ENCODE measurements at places on chromosomes 11 and 22. TPM values are rescaled to one million over a fixed set of nuclear protein-coding genes. Genes with fewer than 3 reads are reported as not detected.

The SOX10 gene
- not detected for total RNA-seq

The TRIM77 gene
- total RNA-seq, result not detected

The NXPE1 gene
- total RNA-seq, result not detected

DNA sequence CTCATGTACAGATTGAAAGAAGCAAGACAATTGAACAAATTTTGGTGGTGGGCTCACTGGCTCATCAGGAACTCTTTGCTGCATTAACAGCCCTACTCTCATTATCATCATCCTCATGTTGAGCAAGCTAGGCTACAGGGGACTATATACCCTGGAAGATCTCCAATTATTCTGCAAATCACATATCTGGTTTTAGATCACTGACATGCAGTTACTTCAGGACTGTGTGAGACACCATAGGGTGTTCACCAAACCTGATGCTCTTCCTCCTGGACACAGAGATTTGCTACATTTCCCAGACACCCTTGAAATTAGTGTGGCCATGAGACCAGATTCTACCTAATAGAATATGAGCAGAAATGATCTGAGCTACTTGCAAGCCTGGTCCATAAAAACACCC is 23.0 kb upstream of the ME3 start:
- no peak for DNase-seq

The MYBPC3 gene
- not detected for total RNA-seq

The FOSL1 gene
- total RNA-seq, result 56.1 TPM

DNA sequence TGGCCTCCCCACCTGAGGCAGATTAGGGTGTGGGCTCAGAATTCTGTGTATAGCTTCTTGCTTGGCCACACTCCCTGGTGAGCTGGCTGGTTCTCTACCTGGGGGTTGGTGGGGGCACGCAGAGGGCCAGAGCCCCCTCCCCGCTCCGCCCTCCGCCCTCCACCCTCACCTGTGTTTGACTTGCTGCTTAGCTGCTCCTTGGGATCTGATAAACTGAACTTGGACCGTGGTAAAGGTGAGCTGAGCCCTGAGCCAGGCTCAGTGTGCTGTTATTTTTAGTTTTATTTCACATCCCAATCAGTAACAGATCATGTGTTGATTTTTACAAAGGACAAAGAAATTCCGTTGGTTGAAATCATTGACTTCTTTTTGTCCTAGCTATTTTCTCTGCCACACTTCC is 2.0 kb downstream of the OVOL1 start:
- no peak for DNase-seq

DNA sequence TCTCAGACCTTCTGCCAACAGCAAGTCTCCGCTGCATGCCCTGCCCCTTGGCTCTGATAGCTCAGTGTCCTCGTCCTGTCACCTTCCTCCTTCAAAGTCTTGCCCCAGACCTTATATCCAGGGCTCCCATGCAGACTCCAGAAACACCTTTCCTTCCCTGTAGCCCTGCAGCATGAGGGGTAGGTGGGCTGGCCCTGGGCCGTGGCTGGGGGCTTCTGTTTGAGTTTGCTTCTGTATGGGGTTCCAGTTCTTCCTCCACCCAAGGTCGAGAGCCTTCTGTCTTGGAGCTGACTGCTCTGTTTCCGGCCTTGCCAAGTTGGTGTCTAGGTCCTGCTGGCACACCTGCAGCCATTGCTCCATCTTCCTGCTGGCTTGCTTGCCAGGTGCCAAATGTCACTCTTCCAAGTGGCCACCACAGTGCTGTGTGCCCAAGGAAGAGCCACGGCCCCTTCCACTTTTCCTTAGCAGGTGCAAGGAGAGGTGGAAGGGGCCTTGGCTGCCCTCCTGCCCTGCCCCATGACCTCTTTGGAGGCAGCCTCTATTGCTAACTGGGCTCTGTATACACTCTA is 74.8 kb upstream of the NECTIN1 start:
- no peak for DNase-seq

DNA sequence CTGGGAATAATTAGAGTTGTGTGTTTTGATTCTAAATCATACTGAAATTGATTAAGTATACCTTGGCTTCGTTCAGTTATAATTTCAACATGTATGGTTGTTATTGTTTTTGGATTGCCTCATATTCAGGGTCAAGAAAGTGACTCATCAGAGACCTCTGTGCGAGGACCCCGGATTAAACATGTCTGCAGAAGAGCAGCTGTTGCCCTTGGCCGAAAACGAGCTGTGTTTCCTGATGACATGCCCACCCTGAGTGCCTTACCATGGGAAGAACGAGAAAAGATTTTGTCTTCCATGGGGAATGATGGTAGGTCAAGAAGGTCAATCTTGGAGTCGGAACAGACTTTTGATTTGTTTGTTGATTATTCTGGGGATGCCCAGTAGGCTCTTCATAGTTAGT is 40.4 kb downstream of the KMT2A start:
- DNase-seq, result no peak

GRCh38 chr22:46867106-46867505 is 104.7 kb downstream of the TBC1D22A start:
- no peak for DNase-seq

GRCh38 chr11:83054001-83054400 is 17.7 kb downstream of the RAB30 start:
- DNase-seq, result no peak

The HEPACAM gene
- total RNA-seq, result not detected

GRCh38 chr22:40805239-40805638 is 13.9 kb downstream of the SLC25A17 start:
- no peak for DNase-seq

The SCGB2A2 gene
- total RNA-seq, result not detected

The PKP3 gene
- total RNA-seq, result 27.0 TPM

The CCDC89 gene
- not detected for total RNA-seq

DNA sequence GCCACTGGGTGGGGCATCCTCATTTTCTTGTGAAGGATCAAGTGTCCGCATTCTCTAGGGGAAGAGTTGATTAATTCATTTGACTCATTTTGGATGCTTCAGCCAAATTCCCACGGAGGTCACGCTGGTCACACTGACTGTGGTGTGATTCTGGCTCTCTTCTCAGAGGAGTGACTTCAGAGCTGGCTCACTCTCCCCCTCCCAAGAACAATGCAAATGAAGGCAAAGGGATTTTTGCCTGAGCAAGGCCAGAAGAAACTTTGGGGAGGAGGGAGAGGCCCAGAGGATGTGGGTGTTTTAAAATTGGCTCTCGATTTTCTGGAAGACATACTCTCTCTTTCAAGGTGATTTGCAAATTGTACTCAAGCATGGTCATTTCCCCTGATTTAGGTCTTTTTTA is 51.1 kb upstream of the LMO2 start:
- DNase-seq, result no peak

The HTR3B gene
- not detected for total RNA-seq

DNA sequence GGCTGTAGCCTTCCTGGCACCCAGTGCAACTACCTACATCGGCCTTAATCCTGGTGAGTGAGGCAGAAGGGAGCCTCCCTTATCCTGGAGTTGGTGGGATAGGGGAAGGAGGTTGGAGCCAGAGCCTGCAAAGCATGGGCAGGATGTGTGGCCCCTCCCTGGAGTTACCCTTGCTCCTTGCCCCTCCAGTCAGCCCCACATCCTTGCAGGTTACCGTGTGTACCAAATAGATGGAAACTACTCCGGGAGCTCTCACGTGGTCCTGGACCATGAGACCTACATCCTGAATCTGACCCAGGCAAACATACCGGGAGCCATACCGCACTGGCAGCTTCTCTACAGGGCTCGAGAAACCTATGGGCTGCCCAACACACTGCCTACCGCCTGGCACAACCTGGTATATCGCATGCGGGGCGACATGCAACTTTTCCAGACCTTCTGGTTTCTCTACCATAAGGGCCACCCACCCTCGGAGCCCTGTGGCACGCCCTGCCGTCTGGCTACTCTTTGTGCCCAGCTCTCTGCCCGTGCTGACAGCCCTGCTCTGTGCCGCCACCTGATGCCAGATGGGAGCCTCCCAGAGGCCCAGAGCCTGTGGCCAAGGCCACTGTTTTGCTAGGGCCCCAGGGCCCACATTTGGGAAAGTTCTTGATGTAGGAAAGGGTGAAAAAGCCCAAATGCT is 3.9 kb downstream of the SMPD1 start:
- DNase-seq, result no peak

The BEST1 gene
- 10.7 TPM for total RNA-seq

GRCh38 chr11:100182927-100183326 is 504.2 kb upstream of the ARHGAP42 start:
- no peak for DNase-seq

DNA sequence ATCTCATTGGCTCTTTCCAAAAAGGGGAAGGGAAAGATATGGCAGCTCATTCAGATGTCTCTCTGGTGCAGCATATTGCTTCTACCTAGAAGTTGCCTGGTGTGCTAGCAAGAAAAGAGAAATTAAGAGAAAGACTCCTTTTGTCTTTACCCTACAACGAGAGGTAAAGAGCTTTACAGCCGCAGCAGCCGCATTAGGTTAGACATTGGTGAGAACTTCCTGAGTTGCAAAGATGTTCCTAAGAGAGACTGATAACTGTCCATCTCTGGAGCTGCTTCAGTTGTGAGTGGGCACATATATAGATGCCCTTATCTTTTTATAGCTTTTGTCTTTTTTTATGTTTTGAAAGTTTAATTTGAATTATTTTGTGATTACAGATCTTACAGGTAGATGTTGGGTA is 80.8 kb upstream of the NNMT start:
- no peak for DNase-seq

GRCh38 chr11:1639102-1639620 is 9.6 kb downstream of the KRTAP5-5 start:
- no peak for DNase-seq

- no peak for DNase-seq
Observed at GRCh38 chr11:30285416-30286121, 37.3 kb upstream of the ARL14EP start.

DNA sequence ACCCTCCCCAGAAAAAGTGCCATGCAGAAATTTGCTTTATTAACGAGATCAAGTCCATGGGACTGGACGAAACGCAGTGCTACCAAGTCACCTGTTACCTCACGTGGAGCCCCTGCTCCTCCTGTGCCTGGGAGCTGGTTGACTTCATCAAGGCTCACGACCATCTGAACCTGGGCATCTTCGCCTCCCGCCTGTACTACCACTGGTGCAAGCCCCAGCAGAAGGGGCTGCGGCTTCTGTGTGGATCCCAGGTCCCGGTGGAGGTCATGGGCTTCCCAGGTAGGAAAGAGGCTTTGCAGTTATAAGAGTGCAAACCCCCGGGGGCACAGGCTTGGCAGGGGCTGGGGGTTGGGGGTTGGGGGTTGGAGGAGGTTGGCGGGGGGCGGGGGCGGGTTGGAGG is 4.2 kb downstream of the APOBEC3H start:
- DNase-seq, result no peak

The USH1C gene
- total RNA-seq, result 35.4 TPM

- no peak for DNase-seq
Observed at GRCh38 chr11:18223591-18224387, 12.8 kb downstream of the SAA4 start.

The OPCML gene
- total RNA-seq, result 0.10 TPM

GRCh38 chr11:1488575-1489180 is 2.1 kb upstream of the MOB2 start:
- DNase-seq, result no peak

The FAM89B gene
- total RNA-seq, result 11.5 TPM

DNA sequence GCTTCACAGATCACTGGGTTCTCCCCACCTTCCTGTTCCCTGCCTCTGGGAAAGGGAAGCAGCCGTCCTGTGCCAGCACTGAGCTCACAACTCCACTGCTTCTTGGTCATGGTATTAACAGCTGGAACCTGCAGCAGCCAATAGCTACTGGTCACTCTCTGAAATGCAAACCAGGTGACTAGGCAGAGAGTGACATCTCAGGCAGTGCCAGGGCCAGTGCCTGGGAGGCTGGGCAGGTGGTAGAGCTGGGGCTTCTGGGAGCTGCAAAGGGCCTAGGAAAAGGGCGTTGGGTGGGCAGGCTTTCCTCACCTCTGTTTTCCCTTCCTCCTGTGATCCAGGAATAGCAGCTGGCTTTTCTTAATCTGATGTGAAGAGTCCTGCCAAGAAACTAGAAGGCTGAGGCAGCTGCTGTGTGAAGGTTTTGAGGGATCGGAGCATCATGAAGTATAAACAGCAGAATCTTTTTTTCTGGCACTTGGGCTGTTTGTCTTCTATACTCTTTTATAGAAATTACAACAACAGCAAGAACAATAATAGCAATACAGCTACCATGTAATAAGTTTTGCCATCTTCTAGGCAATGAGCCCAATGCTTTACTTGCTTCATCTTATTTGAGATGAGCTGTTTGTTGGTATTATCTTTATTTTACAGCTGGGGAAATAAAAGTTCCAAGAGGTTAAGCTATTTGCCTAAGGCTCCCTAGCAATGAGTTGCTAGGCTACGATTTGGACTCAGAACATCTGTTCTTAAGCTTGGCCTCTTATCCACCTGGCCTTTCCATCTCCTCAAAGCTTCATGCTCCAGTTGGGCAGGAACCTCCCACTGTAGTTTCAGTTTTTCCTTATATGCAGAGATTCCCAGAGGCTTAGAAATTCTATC is 22.0 kb upstream of the CD44 start:
- DNase-seq, result no peak

The NAALADL1 gene
- total RNA-seq, result not detected

The CASP5 gene
- 0.55 TPM for total RNA-seq

DNA sequence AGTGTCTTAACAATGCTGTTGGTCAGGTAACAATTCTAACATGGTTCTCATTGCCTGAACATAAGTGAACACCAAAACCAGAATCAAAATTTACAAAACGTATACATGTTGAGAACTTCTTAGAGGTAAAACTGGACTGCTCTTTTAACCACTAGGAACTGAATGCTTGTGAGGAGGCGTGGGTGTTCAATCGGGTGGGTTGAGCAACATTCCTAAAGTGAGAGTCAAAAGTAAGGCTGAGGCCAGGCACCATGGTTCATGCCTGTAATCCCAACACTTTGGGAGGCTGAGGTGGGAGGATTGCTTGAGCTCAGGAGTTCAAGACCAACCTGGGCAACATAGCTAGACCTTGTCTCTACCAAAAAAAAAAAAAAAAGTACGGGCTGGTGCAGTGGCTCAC is 11.5 kb downstream of the PPME1 start:
- DNase-seq, result no peak

The TCN1 gene
- not detected for total RNA-seq

The OR10S1 gene
- not detected for total RNA-seq

GRCh38 chr11:61702701-61703312 is 22.6 kb downstream of the DAGLA start:
- DNase-seq, result no peak

- no peak for DNase-seq
Observed at GRCh38 chr11:69931994-69932910, 113.0 kb upstream of the FGF3 start.

The SCUBE2 gene
- total RNA-seq, result not detected

The SMC1B gene
- total RNA-seq, result not detected

- no peak for DNase-seq
Observed at GRCh38 chr11:69215216-69215615, 59.5 kb downstream of the SMIM38 start.

The POTEH gene
- not detected for total RNA-seq

DNA sequence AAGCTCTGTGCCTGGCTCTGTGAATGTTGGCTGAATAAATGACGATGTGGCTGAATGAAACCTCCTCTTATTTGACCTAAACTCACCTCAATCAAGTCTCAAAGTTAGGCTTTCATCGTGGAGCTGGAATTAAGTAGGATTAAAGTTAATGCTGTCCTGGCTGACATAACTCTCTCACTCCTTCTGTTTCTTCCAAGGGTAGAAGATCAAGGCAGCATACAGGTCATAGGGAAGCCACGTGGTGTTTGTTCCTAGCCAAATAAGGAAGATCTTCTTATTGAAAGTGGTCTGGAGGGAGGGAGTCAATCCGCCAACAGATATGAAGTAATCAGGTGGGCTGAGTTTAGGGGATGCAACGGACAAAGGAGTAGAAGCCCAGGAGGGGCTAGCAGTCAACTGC is 59.5 kb downstream of the TRIM29 start:
- no peak for DNase-seq

The SLC22A6 gene
- total RNA-seq, result not detected

Measured in NCI-H460 (cell line).